ENCODE measurements at places on chromosomes 2 and 18.

DNA sequence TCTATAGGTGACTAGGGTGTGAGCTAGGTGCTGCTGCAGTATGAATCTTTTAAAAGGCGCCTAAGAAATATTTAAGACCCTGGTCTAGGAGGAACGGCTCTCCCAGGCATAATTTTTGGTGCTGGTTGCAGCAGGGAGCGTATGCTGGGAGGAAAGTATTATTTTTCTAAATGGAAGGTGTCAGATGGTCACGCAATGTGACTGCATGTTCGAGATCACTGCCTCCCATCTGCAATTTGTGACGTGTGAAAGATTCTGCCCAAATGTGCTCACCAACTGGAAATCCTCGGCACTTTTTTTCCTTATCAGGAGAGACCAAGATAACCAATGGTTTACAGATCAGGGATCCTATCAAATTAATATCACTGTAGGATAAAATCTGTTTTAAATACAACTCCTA is 95.6 kb upstream of the KLHL14 start:
- no peak for DNase-seq

- DNase-seq = no peak
Observed at GRCh38 chr2:59276033-59276432, 1034.9 kb upstream of the FANCL start.

- no peak for DNase-seq
Observed at GRCh38 chr18:45723567-45724355, at the start of gene SLC14A1. TSS of gene SLC14A1 (plus strand) at chr18:45724181. CDS start at chr18:45730321, 6,140 bp downstream.

DNA sequence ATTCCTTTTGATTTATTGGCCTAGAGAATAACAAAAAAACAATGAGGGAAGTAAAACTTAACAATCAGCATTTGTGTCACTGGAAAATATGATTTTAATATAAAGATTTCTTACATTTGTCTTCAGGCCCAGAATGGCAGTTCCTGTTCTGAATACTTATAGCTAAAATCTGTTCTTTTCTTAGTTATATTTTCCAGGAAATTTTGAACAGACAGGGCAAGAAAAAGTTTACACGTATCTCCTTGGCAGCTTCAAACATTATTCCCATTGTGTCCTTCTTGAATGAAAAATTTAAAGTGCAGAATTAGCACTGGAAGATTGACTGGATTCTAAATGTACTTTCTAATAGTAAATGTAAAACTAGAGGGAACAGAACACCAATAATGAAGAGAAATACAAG is 1454.0 kb upstream of the PIK3C3 start:
- no peak for DNase-seq

DNA sequence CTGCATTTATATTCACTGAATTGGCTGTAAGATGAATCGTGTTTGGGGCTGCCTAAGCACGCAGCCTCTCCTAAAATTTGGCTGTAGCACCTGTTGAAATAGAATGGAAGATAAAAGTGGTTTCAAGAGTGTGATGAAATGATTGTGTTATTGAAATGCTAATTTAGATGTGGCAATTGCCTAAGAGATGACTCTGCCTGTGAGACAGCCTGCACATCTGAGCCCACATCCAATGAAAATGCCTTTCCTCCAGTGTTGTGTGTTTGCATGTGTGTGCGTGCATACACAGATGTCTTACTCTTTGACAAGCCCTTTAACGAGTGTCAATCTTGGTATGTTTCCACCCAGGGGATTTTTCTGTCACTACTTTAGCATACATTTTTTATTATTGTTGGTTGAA is 346.9 kb downstream of the MEIS1 start:
- DNase-seq = no peak

DNA sequence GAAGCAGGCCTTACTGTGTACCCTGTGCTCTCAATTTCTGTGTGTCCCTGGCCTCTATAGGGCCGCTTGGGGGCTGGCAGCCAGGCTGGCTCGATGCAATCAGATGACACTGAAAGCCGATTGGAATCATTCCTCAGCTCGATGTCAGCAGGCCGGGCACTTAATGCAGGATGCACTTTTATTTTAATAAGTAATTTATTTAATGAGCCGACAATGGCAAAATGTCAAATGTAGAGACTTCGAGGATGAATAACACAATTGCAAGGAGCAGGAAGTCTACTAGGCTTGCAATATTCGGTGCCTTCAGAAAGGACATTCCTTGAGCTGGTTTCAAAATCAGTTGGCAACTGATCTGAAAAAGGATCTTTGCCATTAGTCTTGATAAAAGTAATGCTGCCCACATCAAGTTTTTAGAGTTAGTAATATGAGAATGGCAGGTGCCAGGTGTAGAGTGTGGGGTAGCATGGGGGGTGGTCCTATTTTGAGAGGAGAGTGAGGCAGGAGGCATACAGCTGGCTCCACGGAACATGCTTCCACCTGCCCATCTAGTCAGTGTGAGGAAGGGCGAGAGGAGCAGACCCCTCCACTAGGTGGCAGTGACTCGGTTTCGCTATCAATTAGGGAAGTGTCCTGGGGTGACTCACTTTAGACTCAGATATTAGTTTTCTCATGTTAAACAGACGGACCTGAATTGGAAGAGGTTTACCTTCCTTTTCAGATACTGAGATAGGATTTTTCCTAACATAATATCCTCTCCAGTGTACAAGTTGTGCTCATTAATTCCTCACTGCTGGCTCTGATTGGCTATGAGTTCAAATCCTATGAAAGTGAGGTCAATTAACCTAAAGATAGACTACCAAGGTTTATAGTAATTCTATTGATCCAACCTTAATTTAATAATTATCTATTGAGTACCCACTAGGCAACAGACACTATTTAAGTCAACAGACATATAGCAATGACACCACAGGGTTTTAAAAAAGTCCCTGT is 80.9 kb downstream of the NABP1 start:
- peak; percentile 1 for DNase-seq

DNA sequence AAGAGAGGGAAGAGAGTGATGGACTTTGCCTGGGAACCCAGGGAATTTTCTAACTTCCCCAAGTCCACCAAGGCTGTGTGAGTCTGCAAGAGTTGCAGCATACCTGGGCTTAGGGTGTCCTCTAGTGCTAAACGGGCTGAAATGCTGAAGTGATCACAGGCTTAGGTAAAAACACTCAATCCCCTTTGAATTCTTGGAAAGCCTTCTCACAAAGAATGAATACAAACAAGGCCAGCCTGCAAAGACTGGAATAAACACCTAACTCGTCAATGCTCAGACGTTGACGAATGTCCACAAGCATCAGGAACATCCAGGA is 30.0 kb upstream of the BMP10 start:
- no peak for DNase-seq

DNA sequence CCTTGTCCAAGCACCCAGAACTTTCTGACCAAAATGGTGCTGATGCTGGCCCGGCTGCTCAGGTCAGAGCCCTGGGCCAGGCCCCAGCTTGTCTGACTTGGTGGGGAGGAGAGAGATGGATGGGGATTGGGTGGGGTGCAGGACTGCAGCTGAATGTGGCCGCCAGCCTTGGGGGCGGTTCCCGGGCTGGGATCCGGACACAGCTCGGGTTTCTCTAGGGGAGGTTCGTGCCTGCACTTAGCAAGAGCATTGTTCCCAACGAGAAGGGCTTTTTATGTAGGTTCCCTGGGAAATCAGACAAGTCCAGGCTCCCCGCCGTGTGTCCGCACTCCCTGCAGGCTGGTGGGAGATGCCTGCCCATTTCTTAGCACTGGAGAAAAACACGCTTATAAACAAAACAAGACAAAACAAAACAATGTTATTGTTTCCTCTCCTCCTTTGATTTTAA is 50.5 kb upstream of the HS6ST1 start:
- no peak for DNase-seq

- DNase-seq = no peak
Observed at GRCh38 chr2:203177361-203177760, 61.5 kb upstream of the CYP20A1 start.

- peak; percentile 27 for DNase-seq
Observed at GRCh38 chr18:78875016-78875777, 104.4 kb upstream of the SALL3 start.

GRCh38 chr2:109352056-109352897 is 223.3 kb downstream of the SH3RF3 start:
- DNase-seq = no peak

DNA sequence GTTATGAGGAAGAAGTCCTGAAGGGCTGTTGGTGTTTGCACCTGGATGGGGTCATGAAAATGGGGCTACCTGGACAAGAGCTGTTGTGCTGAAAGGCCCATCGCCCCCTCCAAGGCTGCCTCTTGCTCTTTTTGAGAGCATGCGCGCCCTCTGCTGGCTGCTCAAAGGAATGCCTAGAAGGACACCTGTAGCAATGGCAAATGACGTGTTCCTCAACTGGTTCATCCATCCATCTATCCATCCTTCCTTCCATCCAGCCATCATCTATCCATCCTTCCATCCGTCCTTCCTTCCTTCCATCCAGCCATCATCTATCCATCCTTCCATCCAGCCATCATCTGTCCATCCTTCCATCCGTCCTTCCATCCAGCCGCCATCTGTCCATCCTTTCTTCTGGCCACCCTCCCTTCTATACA is 17.2 kb upstream of the RPL31 start:
- DNase-seq = peak; percentile 29

DNA sequence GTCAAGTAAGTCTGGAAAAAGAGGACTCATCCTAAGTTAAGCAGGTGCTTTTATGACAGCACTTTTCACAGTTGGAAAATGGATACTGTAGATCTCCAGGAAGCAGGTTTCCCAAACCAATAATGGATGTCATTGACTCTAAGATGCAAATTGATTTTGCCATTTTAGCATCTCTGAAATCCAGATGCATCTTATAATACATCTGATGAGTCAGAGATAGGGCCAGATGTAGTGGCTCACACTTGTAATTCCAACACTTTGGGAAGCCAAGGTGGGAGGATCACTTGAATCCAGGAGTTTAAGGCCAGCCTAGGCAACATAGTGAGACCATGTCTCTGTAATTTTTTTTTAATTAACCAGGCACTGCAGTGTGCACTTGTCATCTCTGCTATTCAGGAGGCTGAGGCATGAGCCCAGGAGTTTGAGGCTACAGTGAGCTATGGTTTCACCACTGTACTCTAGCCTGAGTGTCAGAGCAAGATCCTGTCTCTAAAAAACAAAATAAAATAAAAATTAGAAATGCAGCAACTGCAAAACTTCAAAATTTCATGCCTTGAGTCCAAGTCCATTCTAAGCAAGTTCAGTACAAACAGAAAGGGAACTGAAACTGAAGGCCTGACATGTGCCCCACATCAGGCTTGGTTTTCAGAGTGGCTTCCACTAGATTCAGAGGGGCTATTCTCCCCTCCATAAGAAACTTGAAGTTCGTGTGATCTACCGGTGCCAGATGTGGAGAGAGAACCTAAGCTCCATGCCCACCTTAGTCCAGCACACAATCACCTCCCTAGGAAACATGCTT is 267.8 kb upstream of the NCKAP5 start:
- no peak for DNase-seq

GRCh38 chr2:167908786-167909185 is 338.6 kb downstream of the STK39 start:
- DNase-seq = no peak

DNA sequence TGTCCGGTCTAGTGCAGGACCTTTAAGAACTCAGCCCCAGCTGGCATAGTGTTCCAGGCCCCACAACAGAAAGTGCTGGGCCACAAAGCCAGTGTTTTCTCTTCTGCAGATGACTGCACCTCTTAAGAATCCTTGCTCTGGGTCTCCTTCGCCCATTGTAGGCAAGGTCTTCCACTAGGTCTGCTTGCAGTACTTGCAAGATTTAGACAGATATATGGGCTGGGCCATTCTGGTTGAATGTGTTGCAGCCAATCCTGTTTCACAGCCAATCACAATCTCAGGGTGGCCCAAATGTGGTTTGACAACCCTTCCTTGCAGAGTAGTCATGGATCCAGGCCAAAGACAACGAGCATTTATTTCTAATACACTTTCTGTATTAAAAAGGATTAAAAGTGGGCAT is 13.1 kb upstream of the PIEZO2 start:
- no peak for DNase-seq

- peak; percentile 27 for DNase-seq
Observed at GRCh38 chr2:51013933-51014526, 17.9 kb downstream of the NRXN1 start.

GRCh38 chr2:241762933-241763369 is 13.7 kb upstream of the GAL3ST2 start:
- DNase-seq = no peak

DNA sequence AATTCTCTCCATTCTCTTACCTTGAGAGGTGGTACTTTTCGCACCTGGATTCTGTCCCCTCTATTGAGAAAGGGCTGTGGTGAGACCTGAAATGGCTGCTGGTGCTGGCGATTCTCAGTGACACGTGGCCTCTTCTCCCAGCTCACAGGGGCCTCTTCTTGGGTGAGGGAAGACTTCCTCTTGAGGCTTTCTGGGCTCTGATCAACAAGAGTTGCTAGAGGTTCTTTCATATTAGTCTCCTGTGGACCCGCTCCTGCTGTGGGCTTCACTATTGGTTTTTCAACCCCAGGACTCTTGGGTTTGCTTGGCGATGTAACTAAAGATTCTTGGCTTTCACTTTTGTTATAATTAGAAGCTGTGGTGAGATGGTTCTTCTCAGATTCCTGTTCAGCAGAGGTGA is 76.3 kb upstream of the DTNB start:
- no peak for DNase-seq

- no peak for DNase-seq
Observed at GRCh38 chr18:1846640-1847039, 724.7 kb downstream of the METTL4 start.

- DNase-seq = no peak
Observed at GRCh38 chr2:190462181-190462580, 54.0 kb downstream of the MFSD6 start.

DNA sequence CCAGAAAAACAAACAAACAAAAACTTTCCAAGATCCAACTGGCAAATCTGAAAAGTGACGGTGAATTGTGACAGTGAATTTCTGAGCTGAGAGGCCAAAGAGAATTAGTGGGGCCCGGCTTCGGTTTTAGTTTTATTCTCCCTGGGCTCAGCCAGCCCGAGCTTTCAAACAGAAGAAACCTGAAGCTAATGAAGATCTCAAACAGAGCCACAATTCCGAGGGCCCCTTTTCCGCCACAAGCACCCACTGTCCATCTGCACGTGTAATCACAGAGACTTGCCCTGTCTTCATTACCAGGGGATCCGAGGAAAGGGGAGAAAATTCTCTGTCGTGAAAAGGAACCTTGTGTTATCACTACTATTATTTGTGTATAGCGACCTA is 4.2 kb upstream of the ONECUT2 start:
- DNase-seq = no peak

DNA sequence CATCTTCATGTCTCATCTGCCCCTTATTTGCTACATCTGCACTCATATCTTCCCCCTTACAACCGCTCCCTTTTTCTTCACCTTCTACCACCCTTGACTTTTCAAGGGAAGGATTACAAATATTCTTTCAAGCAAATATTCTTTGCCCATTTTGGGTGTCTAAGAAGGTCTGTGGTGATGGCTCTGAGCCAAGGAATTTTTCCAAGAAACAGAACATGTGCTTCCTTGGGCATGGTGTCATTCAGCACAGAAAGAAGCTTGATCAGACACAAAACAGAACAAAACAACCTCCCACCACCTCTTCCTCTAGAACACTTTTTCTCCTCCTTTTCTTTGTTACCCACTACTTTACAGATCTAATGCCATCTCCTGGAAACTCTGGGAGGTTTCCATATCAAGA is 313.7 kb downstream of the SATB2 start:
- DNase-seq = no peak

- no peak for DNase-seq
Observed at GRCh38 chr2:164873210-164873908, 31.7 kb upstream of the COBLL1 start.
